ENCODE measurements at places on chromosomes 2 and 18. TPM values are rescaled to one million over a fixed set of nuclear protein-coding genes. Genes with fewer than 3 reads are reported as not detected.

DNA sequence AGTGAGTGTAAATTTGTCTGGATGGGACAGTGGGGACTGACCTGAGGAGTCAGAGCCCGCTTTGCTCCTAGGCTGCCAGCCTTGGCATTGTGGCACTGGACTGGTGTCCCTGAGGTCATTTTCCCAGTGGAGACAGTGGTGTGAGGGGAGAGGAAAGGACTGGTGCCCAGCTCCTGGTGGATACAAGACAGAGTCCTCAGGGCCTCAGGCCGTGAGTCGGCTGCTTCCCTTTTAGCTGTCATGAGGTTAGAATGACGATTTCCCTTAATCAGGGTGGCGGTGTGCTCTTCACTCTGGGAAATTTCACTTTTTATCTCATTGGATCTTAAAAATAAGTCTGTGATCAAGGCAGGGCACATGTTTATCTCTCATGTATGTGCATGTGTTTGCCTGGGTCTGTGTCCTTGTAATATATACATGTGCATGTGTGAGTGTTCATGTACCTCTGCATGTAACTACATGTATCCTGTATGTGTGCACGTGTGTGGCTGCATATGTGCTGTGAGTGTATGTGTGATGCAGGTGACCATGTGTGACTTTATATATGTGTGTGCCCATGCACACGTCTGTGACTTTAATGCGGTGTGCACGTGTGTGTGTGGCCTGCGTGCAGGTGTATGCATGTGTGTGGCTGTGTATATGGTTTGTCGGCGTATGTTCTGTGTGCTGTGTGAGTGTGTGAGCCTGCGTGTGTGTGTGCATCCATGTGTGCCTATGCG lies 55.7 kb downstream of the GLI2 start:
- no peak for DNase-seq

DSG1 gene
- not detected for total RNA-seq

DNA sequence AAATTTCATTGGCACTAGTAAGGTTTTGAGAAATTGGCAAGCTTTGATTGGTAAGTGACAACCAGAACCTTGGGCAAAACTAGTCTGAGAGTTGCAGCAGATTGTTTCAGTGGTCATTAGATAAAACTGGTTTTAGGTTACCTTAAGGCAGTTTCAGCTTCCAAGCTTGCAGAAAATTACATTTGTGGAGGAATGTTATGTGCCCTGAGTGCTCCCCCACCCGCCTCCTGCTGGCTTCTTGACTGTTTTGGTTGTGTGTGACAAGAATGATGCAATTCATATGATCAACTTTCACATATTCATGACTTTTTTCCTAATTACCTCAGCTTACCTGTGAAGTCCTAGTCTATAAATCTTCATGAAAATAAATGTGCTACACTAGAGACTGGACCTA lies 599.5 kb upstream of the ZNF804A start:
- DNase-seq, result no peak

- no peak for DNase-seq
Observed at GRCh38 chr2:47607005-47607679, 175.8 kb upstream of the MSH6 start.
